ENCODE measurements at places on chromosomes 7 and 10.

DNA sequence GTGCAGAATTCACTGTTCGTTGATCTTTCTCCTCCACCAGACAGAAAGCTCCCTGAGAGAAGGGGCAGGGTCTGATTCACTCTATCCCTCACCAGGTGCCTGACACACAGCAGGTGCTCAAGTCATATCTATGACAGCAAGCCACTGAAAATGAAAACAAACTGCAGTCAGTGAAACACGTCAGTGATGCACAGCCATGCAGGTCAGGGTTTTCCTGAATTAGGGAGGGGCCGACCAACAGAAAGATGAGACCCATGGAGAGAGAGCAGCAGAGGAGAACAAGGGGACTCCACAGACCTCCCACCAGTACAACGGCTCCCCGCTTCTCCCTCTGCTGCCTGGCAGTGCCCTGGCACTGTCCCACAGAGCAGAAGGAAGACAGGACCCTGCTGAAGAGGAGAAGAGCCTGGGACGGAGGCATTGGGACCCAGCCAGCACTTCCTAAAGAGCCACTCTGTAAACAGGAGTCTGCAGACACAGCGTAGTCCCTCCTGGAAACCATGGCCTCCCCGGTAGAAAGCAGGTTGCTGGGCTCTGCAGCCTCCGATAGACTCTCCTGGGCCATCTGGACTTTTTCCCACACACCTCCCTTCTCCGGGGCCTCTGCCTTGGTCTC, 50.3 kb downstream of the FAM53B start:
- no peak for DNase-seq

DNA sequence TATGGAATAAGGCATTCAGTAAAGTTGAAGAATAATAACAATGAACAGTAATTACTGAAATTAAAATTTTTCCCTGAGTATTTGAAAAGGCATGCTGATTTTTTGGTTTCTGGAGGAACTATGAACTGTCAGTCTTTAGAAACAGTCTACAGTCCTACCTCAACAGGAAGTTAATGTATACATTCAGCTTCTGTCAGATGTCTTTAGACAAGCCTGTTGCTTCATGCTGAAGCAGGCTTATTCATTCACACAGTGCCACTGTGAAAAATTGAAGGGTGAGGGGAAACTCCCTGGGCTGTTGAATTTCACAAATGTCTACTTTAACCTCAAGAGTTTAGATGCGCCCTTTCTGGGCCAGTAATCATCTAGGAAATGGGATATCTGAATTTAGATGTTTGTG, 3.5 kb downstream of the NRF1 start:
- DNase-seq = no peak

DNA sequence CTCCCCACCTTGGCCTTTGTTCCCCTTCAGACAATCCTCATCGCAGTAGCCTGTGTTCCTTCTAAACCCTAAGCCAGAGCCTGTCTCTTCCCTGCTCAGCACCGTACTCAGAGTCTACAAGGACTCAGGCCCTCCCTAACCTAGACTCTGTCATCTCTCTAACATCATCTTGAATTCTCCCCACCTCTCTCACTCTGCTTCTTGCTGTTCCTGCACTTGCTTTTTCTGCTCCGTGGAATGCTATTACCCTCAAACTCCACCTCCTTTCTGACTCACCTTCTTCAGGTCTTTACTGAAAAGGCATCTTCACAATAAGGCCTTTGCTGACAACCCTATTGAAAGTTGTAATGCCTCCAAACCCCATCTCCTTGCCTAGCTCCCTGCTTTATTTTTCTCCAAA, 141.0 kb downstream of the DKK1 start:
- DNase-seq = no peak

GRCh38 chr7:3027005-3027845, 16.4 kb downstream of the CARD11 start:
- no peak for DNase-seq

- no peak for DNase-seq
Measured at GRCh38 chr7:10588084-10588483, 385.6 kb upstream of the PHF14 start.

DNA sequence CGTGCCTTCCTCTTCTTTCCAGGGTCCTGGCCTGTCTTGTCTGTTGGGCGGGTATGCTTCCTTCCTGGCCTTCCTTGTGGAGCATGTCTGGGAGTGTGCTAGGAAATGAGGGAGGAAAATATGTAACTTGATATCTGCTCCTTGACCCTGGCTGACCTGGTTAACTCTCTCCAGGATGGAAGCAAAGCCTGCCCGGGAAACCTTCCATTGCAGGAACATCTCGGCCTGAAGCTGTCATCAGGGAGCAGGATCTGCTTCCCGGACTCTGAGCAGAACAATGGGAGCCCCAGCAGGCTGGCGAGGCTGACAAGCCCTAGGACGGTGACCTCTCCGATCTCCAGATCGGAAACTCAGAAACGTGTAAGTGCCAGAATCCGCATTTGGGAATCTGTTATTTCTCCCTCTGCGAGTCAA, 340.3 kb downstream of the FRMD4A start:
- DNase-seq = no peak
